ENCODE measurements at places on chromosomes 7 and 10.

GRCh38 chr7:92567460-92567859, 22.7 kb downstream of the FAM133B start:
- no peak for DNase-seq

GRCh38 chr7:22783421-22783820, 39.2 kb downstream of the TOMM7 start:
- DNase-seq, result no peak

DNA sequence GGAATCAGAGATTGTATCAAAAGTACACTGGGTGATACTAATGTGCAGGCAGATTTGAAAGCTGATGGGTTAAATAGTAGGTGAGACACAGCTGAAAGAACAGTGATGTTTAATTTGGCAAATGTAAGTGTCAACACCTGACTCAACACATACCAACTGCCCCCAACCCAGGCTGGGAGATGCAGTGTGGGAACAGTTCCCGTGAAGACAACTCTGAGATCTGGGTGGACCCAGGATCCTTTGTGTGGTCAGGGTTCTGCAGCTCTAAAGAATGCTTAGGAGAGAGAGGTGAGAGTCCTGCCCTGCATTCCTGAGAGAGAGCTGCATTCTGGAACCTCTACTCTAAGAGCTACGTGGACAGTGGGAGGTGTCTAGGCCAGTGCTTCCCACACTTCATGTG, 479.7 kb downstream of the RPS24 start:
- no peak for DNase-seq

DNA sequence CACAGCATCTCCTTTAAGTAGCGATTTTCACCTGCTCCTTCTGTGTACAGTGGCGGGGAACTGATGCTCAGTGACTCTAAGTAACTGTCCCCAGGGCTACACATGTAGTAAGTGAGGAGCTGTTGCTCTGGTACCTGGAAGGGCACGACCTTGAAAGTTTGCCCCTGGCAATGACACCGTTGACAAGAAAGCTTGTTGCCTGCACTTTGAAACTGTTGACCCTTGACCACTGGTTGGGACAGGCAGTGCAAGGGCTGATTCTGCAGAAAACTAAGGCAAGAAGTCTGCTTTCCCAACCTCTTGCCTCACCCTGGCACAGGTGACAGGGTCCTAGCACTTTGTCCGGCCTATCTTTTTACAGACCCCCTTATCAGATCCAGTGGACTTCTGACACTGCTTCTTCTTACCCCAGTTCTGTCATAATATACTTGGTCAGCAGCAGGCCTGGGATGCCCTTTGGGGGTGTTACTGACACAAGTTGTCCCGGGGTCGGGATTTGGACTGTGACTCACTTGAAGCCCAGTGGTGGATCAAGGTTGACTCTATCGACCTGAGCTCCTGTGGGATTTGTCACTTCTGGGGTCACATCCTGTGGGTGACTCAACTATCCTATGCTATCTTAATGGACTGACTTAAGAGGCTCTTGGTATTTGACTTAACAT, 5.8 kb downstream of the ACSL5 start:
- no peak for DNase-seq

GRCh38 chr10:110618230-110618610, 25.9 kb upstream of the RBM20 start:
- DNase-seq, result no peak

DNA sequence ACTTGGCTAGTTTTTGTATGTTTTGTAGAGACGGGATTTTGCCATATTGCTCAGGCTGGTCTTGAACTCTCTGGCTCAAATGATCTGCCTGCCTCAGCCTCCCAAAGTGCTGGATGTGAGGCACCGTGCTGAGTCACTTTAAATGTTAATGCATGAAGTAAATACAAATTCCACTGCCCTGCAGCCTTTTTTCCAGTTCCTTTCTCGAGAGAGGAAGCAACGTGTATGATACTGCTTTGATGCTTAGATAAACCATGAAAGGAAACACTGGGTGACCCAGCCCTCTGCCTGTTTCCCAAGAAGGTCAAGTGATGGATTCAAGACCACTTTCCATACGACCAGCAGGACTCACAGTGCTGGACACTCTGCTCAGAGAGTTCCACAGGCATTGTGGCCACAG, 11.3 kb upstream of the MRPS24 start:
- DNase-seq, result no peak

GRCh38 chr10:1393481-1393880, 337.3 kb downstream of the WDR37 start:
- DNase-seq, result no peak

All from GM12864 (cell line).